NCI-H1417 (cell line): ENCODE measurements at places on chromosomes 1 and 21.

GRCh38 chr21:25850126-25850842, 115.5 kb downstream of the GABPA start:
- DNase-seq, result peak; percentile 57

DNA sequence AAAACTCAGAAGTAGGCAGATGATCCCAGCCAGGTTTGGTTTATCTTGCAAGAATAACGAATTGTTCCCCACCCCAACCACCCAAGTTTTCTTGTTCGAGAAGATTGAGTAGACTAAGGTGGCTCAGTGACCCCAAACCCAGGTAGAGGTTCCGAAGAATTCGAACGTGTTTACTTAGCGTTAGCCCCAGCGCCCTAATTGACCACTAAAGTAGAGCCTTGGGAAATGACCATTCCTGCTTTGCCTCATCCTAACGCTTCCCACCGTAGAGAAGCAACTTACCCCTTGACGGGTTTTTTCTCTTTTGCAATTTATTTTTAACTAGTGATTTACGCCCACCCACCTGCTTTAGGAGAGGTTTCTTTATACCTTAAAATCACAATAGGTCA, 870 bp downstream of the FBXO28 start:
- no peak for DNase-seq

- peak; percentile 85 for DNase-seq
Observed at GRCh38 chr1:85137660-85138059, 63.2 kb downstream of the SYDE2 start.

- peak; percentile 17 for DNase-seq
Observed at GRCh38 chr1:20410503-20410902, 75.5 kb downstream of the CAMK2N1 start.

GRCh38 chr1:230792691-230793462, 45.7 kb downstream of the CAPN9 start:
- no peak for DNase-seq

GRCh38 chr1:57111175-57111574, 145.4 kb upstream of the C8B start:
- DNase-seq, result no peak

GRCh38 chr1:41599912-41600311, 115.4 kb upstream of the EDN2 start:
- DNase-seq, result no peak

DNA sequence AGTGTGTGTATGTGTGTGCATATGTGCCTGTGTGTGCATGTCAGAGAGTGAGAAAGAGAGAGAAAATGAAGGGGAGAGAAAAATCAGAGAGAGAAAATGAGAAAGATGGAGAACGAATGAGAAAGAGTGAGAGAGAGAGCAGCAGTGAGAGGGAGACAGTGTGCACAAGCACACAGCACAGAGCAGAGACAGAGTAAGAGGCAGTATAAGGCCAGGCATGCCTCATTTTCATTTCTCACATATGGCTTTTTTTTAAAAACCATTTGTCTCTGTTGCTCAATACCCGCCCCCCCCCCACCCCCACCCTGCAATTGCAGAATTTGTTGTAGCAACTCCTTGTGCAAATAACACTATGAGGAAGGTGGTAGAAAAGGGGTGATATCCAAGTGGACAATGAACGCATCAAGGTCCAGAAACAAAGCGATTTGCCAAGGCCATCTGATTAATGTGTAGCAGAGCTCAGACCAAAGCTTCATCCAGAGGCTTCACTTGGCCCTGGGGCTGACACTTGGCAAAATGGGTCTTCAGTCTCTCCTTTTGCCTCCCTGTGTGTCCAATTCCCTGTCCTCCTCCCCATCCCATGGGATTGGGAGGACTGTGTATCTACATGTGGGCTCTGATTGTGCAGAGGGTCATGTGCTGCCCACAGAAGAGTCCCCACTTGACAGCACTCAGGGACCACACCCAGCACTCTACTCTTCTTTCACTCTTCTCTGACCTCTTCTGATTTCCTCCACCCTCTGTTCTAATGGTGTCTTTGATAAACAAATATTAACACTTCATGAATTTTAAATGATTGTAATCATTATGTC, 38.9 kb upstream of the HSD3B1 start:
- DNase-seq, result peak; percentile 46

DNA sequence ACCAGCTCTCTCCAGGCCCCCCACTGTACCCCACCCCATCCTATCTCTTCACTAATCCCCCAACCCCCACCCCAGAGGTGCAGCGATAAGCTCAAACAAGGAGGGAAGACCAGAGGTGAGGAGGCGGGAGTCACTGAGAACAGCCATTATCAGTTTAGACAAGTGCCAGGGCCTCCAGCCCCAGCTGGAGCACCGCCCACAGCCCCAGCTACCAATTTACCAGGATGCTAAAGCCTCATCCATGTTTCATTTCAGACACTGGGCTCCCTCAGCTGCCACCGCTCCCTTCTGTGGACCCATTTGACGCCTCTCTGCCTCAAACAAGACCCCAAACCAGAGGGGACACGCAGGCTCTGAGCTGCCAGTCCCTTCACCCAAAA, 80.6 kb downstream of the DISP3 start:
- DNase-seq, result no peak

DNA sequence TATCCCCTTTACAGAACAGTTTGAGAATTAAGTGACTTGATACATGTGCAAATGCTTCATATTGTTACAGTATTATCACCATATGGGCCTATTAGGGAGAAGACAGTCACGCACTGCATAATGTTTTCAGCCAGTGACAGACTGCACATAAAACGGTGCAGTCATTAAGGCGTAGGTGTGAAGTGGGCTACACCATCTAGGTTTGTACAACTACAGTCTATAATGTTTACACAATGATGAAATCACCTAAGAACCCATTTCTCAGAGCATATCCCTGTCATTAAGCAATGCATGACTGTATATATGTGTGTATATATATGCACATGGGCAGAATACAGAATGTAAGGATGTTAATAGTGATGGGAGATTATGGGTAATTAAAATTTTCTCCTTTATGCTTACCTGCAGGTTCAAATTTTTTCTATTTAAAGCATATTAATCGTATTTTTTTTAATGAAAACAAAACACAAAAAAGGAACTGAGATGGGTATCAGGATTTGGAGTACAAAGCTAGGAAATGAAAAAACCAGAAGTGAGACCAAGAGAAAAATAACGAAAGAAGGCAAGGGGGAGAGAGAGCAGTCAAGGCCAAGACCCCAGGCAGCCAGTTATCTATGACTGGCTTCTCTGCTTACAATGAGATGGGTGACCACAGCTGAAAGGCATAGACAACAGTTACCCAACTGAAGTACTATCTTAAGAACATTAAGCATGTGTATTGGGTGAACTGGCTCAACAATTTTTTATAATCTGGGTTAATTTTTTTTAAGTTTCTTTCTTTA, 122.9 kb upstream of the DAB1 start:
- no peak for DNase-seq

GRCh38 chr1:27448982-27449381, 41.0 kb downstream of the WASF2 start:
- no peak for DNase-seq

DNA sequence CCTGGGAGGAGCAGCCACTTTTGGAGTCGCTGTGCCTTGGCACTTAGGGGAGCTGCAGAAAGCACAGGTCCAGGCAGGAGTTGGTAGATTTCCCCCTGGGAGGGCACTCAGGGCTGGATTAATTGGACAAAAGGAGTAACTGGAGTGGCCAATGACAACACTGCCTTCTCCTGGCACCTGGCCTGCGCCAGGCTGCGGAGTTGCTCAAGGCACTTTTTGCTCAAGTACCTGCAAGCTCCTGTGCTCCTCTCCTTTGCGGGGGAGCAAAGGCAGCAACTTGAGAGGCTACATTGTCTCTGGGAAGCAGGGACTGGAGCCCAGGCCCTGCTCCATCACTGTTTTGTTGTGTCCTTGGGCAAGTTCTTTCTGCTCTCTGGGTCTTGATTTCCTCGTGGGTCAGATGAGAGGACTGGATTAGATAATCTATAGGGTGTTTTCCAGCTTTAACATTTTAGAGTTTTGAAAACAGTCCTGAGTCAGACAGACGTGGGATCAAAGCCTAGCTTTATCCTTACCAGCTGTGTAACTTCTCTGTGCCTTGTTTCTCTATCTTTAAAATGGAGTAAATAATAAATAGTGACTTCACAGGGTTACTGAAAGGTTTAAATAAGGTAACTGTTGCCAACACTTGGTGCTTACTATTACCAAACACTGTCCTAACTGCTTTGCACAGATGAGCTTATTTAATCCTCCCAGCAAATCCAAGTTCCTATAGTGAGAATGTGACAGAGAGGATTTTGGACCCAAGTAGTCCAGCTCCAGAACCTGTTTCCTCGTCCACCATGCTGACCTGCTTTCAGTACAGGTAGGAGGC, 18.0 kb upstream of the GRHL3 start:
- DNase-seq, result peak; percentile 71

GRCh38 chr1:231557898-231558707, 29.6 kb downstream of the TSNAX start:
- DNase-seq, result no peak

- DNase-seq, result no peak
Observed at GRCh38 chr21:26377111-26377694, 195.9 kb downstream of the CYYR1 start.

DNA sequence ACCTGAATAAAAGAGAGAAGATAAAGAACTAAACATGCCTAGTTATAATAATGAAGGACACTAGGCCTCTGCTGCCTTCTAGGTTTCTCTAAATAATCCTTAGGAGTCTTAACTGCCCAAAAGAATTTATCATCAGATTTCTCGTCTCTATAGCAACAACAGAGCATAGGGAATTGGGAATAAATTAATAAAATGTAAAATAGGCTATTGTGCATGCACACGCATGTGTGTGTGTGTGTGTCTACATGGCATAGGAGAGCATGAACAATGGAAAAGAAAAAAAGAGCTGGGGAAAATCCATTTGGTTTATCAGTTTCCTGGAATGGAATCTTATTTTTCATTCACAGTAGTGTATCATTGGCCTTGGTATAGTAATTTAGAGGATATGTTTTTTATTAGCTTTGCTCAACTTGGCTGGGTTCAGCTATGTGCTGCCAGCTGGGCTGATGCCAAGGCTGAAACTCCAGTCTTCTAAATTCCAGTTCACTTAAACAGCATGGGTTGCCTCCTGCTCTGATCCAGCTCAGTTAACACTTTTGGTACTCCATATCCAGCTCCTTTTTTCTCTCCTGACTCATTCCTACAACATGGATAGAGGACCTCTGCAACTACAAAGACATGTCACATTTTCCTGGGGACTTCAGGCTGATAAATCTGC, 80.6 kb upstream of the SLFNL1 start:
- no peak for DNase-seq

DNA sequence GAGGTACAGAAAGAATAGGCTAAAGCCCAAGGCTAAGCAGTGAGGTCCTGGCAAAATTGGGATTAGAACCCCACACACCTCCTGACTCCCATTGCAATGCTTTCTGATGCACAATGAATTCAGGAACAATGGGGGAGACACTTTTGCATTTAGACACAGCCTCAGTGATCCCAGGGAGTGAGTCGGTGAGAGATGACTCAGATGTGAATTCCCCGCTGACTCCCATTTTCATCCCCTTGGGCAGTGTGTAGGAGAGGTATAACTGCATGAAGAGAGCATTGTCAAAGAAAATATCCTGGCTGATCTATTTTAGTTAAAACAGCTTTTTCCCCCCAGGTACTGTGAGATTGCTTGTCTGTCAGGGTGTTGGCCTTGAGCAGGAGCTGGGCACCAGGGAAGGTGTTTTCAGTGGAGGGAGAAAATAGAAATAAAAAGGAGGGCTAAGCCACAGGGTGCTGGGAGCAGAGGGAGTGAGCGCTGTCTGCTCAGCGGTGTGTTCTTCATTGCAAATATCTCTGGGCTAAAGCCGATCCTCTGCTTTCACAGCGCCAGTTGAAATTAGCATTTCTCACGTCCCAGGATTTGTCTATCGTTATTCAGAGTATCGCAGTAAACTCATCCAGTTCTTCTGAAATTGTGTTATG, 247.7 kb upstream of the PTBP2 start:
- DNase-seq, result no peak

GRCh38 chr1:56278061-56278460, 301.3 kb downstream of the PLPP3 start:
- no peak for DNase-seq

DNA sequence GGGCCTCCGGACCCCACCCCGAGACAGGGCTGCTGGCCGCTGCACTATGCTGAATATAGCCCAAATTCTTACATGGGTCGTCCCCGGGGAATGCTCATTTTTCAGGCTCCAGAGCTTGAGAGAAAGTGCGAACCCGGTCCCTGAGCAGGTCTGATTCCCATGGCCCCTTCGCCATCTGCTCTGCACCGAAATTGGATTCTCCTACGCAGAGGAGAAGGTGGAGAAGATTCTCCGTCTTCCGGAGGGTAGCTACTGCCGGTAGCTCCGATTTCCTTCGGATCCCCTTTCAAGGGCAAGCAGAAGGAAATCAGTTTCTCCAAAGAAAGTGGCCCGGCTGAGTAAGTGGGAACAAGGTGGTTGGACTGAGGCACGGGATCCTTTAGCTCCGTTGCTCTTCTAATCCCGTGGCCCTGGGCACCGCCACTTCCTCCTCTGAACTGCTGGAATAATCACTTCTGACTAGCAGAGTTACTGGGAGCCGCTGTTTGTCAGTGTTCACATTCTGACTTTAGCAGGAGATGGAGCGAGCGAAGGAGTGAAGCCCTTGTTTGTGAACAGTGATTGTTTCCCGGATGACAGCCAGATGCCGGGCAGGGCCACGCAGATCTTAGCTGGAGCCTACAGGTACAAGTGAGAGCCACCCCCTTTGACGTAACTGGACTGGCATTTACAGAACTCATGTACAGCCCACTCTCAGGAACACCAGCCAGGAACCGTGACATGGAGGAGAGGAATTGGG, 1.1 kb upstream of the ZNF496 start:
- no peak for DNase-seq

DNA sequence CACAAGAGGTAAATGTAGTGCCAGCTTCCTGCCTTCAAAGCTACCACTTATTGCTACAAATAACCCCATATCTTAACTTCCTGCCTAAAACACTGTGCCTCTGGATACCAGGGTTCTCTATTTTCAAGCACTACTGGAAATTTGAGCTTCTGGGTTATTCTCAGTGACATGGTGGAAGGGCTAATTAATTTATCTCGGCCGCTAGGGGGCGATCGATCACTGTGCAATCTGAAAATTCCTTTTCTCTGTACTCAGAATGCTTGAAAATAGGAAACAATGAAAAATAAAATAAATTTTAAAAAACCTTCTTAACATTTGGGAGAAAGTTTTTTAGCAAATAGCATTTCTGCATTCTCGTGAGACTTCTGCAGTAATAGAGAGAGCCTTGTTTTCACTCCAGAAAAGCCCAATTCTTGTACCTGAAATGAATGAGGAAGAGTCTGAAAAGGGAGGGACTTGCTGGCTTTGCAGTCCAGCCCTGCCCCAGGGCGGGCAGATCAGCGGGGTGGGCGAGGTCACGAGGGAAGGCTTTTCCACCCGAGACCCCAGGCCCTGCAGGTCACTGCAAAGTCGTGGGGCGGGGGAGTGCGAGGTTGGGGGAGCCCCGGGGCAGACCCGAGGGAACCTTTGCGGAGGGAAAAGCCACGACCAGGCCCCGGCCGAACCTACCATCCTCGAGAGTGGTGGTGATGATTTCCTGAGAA, 276.7 kb downstream of the PCP4 start:
- peak; percentile 82 for DNase-seq
